Activated naive CD4-positive, alpha-beta T cell treated with anti-CD3 and anti-CD28 coated beads, Interleukin-2, amount 50 U/mL, for 72 hours (primary cell): ENCODE measurements at places on chromosomes 1 and 21. TPM values are rescaled to one million over a fixed set of nuclear protein-coding genes. Genes with fewer than 3 reads are reported as not detected.

DNA sequence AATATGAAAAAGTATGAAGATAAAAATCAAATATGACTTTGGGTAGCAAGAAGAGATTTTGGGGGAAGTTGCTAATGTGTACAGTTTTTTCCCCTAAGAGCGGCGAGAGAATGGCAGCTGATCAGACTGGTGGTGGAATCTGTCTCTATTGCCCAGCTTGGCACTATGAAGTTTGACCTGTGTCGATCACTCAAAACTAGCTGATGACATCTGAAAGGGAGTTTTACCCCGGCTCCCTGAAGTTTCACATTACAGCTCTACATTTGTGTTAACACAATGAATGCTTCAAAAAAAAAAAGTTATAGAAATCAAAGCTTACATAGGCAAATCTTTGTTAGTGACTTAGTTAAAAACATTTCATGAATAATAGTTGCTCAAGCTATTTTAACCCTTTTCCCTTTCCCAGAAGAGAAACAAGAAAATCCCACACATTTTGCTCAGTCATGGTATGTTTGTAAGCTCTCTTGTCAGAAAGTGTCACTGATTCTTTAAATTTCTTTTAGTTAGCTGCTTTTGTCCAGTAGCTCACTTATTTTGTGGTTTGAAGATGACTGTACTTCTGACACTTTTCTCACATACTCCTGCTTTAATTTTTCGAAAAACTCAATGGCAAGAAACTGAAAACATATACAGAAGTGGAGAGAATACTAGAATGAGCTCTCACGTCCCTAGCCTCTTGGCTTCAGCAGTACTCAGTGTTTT lies 41.3 kb downstream of the DYRK1A start:
- DNase-seq = no peak

DNA sequence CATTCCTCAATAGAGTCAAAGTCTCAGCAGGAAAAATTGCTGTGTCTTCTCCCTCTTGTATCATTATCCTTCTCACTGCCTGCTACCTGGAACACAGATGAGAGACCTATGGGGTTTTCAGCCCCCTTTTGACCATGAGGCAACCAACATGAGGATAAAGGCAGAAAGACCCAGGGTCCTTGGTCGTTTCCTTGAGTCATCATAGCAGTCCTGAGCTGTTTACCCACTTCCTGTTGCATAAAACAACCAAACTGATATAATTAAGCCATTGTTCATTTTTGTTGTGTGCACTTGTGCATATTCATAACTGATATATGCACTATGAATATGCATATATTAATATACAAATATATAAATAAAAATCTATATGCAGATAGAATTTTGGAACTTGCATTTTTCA lies 188.3 kb upstream of the MAP1LC3C start:
- DNase-seq = no peak

DNA sequence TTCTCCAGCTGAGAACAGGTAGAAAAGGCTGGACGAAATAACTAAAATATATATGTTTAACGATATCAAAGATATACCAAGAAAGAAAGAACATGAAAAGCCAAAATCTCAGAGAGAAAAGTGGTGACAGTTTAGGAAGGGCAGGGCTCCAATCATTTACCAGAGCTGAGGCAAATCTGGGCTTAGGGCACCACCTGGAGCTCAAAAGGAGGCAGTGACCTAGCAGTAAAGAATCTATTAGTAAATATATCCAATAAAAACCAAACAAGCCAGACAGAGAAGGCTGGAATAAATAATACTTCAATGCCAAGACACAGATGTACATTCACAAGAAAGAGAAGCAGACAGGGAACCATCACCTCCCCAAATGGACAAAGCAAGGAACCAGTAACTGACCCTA lies 43.5 kb downstream of the CHIA start:
- no peak for DNase-seq

DNA sequence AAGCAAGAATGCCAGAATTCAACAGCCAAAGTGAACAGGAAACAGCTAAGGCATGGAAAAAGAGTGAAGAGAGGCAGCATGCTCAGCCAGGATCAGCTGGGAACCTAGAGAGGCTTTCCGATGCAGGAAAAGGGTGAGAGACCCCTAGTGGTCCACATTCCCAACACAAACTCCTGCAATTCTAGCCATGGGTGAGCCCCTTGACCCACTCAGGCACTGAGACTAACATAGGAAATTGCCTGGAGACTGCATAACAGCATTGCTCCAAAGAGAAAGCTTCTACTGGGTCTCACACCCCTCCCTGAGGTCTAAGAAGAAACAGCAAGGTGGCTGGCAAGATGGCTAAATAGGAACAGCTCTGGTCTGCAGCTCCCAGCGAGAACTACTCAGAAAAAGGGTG lies 123.2 kb downstream of the LHX8 start:
- DNase-seq = no peak

DNA sequence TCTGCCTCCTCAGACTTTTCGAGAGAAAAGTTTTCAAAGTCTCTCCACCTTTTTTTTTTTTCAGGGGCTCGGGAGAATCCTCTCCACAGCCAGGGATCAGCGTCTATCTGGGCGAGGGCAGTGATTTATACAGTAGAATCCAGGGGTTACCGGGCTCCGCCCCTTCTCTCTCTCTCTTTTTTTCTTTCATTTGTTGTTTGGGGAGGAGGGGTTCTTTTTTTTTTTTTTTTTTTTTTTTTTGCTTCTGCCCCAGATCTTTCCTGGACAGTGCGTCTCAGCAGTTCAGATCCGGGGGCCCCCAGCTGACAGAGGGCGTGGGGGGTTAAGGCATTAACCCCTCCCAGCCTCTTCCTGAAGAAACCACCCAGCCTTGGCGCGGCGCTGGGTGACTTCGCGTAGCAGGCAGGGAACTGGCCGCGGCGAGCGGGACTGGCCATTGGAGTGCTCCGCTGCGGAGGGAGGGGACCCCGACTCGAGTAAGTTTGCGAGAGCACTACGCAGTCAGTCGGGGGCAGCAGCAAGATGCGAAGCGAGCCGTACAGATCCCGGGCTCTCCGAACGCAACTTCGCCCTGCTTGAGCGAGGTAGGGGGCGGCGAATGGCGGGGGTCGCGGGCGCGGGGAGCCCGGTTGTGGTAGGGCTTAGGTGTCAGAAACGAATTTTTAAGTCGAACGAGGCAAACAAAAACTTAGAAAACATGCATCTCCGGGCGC lies at the start of gene S1PR1:
Gene S1PR1, plus strand, starts transcription at position 504 of the 713 bp plus-strand sequence. CDS start 1,966 bp downstream, outside the sequence.
- DNase-seq = peak; percentile 66

DNA sequence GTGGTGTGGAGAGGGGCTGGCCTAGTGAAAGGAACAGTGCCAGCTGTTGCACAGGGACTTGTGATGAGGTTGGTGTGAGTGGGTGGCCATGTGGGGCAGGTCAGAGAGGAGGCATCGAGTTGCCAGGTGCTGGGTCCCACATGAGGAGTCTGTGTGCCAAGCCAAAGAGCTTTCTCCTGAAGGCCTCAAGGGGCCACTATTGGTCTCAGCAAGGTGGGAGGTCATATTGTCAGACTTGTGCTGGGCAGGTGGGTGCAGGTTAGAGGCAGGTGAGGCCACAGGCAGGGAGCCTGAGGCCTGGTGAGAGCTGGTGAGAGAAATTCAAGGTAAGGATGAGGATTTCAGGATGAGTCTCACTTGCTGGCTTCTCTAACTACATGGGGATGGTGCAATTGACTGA lies 256.8 kb downstream of the DISC1 start:
- no peak for DNase-seq

- no peak for DNase-seq
These were observed 18.1 kb downstream of the PCSK9 start for GRCh38 chr1:55057270-55057955.

- no peak for DNase-seq
These were observed 6.2 kb upstream of the ANKRD35 start for GRCh38 chr1:145891587-145892485.

GRCh38 chr1:172742599-172743500 lies 83.9 kb downstream of the FASLG start:
- DNase-seq = no peak

DNA sequence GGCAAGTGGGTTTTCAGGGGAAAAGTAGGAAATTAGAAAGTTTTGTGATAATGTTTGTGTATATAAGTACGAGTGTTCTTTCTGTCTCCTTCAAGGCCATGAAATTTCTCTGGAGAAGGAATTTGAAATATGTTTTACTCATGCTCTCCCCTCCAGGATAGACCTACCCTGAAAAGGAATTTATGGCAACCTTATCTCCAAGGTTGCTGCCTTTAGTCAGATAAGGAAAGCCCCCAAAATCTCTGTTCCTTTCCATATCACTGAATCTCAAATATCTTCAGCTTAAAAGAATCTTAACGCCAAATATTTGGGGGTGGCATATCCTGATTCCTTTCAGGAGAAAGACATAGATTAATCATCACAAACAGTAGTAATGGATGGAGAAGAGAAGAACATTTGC lies 499 bp upstream of the C4BPB start:
- no peak for DNase-seq

- DNase-seq = no peak
These were observed 115.7 kb downstream of the SLC5A9 start for GRCh38 chr1:48338257-48338656.

DNA sequence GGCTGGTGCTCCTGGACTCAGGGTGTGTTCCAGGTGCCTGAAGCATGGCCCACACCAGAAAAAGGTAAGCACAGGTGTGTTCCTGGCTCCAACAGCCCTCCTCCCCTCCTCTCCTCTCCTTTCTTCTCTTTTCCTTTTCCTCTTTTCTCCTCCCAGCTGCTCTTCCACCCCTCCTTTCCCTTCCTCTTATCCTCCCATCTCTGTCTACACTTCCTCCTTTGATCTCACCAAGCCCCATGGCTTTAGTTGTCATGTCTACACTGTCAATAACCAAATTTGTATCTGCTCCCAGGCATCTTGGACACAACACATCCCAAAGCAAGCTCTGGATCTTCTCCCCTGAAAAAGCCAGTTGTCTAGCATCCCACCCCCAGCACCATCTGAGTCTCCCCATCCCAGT lies 56.7 kb upstream of the LAPTM5 start:
- DNase-seq = no peak

- DNase-seq = no peak
These were observed 7.4 kb downstream of the KYAT3 start for GRCh38 chr1:88985032-88985431.

DNA sequence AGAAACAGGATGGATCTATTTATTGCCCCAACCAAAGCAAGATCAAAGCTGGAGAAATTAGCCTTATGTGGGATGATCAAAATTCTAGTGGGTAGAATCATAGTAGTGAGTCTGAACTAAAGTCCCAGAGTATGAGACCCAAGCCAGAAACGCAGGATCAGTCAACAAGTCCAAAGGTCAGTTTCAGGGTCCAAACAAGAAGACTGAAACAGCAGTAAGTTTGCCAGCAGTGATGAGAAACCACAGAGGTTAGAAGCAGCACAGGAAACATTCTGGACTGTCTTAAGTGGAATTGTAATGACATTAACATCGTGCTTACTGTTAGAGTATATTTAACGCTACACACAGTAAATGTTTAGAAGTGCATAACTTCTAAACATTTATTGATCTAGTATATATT lies 251.0 kb downstream of the LRRIQ3 start:
- no peak for DNase-seq

DNA sequence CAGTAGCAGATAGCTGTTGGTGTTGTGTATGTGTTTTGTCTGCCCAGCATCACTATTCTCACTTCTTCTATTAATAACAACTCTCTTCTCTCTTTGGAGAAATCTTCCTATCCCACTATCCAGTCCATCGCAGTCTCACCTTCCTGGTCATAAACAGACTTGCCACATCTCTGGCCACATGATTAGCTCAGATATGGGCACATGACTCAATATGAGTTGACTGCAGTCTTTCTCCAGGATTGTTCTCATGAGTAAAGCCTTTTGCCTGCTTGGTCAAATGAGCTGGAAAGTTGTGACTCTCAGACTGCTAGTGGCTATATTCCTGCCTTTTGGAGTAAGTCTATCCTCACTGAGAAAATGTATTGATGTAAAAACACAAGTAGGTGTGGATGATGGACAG lies 32.9 kb upstream of the TADA1 start:
- DNase-seq = no peak

Gene KLHDC7A
- not detected for total RNA-seq

Gene S100B
- total RNA-seq = not detected

Gene CCDC24
- total RNA-seq = 1.8 TPM

Gene TAS1R3
- total RNA-seq = 0.43 TPM

Gene MTHFR
- total RNA-seq = 14.8 TPM

Gene CZIB
- 67.6 TPM for total RNA-seq

Gene FYB2
- total RNA-seq = not detected

Gene SAMD13
- 0.29 TPM for total RNA-seq
